Activated T-cell treated with anti-CD3 and anti-CD28 coated beads, Interleukin-2, amount 50 U/mL, for 72 hours (primary cell): ENCODE measurements at places on chromosomes 7 and 10. TPM values are rescaled to one million over a fixed set of nuclear protein-coding genes. Genes with fewer than 3 reads are reported as not detected.

GRCh38 chr10:54854843-54855242 is 53.8 kb upstream of the PCDH15 start:
- no peak for DNase-seq
- no peaks in the 10 kb centered on the region for H3K27me3 ChIP-seq
- H3K4me1 ChIP-seq = no peaks in the 10 kb centered on the region
- no peak overlapping the region for H3K4me3 ChIP-seq
- H3K27ac ChIP-seq = no peak overlapping the region

DNA sequence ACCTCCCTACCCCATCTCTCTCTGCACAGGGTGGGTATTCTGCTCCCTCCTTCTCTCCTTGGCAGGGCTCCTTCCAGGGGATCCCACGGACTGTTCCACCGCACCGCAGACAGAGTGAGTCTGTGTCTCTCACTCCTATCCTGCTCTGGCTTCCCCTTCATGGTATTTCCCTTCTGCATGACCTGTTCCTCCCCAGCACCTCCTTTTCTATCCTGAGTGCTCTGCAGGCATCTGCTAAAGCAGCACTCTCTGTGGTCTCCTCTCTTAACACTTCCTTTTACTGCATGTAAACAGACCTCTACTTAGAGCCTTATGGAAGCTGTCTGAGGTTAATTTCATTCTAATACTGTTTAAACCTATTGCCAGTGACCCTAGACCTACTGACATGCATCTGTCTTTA is 171.5 kb downstream of the CCSER2 start:
- no peak overlapping the region for H3K27ac ChIP-seq
- H3K4me3 ChIP-seq = no peak overlapping the region
- H3K36me3 ChIP-seq = peaks cover 3% of the 10 kb centered on the region
- H3K4me1 ChIP-seq = peaks cover 6% of the 10 kb centered on the region
- DNase-seq = no peak

EPO gene
- 0.19 TPM for total RNA-seq

DNA sequence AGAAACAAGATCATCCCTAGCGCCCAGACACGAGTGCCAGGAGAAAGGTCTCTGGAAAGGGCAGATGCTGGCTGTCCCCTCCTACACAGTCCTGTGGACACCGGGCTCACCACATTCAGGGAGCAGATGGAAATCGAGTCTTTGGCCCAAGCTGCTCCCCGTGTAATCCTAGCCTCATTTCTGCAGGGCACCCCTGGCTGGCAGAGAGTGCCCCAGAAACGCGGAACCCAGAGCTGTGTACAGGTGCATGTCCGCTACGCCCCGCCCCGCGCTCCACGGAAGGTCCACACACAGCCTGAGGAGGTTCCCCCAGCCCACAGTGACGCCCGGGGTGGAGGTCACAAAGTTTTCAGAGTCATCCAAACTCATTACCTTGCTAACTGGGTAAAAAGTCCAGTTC is 202.8 kb downstream of the MAD1L1 start:
- peaks cover 36% of the 10 kb centered on the region for H3K36me3 ChIP-seq
- no peak for DNase-seq
- H3K27me3 ChIP-seq = no peaks in the 10 kb centered on the region
- H3K27ac ChIP-seq = no peak overlapping the region
- H3K4me3 ChIP-seq = no peak overlapping the region

- peaks cover 22% of the 10 kb centered on the region for H3K27me3 ChIP-seq
- no peak for DNase-seq
- no peaks in the 10 kb centered on the region for H3K4me1 ChIP-seq
Observed at GRCh38 chr7:95915731-95916130, 143.4 kb downstream of the DYNC1I1 start.

GRCh38 chr7:143360788-143361551 is 1.5 kb downstream of the FAM131B start:
- peaks cover 4% of the 10 kb centered on the region for H3K36me3 ChIP-seq
- H3K4me3 ChIP-seq = peak overlapping the region; percentile 60
- peaks cover 45% of the 10 kb centered on the region for H3K27me3 ChIP-seq
- DNase-seq = no peak
- peaks cover 13% of the 10 kb centered on the region for H3K4me1 ChIP-seq

- H3K4me3 ChIP-seq = no peak overlapping the region
- H3K36me3 ChIP-seq = peaks cover 12% of the 10 kb centered on the region
- DNase-seq = no peak
- H3K4me1 ChIP-seq = peaks cover 21% of the 10 kb centered on the region
- no peaks in the 10 kb centered on the region for H3K27me3 ChIP-seq
Observed at GRCh38 chr10:128054163-128054970, 71.9 kb downstream of the MKI67 start.

DNA sequence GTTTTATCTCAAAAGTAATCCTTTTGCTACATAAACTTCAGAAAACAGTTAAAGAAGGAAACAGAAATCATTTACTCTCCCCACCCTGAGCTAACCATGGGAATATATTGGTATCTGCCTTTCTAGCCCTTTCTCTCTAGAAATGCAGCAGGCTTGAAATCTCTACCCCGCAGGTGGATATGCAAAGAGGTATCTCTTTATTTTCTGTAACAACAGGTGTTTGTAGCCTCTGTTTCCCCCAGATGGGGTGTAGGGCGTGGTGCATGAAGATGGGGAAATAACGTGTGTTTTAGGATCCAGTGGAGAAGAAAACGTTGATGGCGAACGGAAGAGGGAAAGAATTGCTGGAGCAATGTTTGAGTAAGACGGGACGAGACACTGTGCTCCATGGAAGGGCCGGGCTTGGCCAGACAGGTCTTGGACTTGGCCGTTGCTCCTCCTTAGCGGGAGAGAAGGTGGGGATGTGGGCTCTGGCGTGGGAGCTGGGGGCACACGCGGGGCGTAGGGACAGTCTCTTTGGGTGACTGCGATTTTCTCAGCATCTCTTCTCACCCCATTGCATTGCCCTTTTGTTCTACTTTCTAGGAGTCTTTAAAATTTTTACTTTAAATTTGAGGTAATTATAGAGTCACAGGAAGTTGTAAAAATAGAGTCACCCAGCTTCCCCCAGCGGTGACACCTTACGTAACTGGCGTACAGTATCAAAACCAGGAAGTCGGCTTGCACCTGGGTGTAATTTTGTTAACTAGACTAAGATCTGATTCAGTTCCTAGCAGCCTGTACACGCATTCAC is 82.9 kb downstream of the ELFN1 start:
- no peaks in the 10 kb centered on the region for H3K36me3 ChIP-seq
- H3K4me1 ChIP-seq = no peaks in the 10 kb centered on the region
- H3K27me3 ChIP-seq = no peaks in the 10 kb centered on the region
- DNase-seq = no peak

TUBAL3 gene
- not detected for total RNA-seq

HOXA10 gene
- total RNA-seq = 0.26 TPM

PTF1A gene
- total RNA-seq = not detected

COL26A1 gene
- total RNA-seq = not detected

GRCh38 chr10:80517416-80518142 is 20.1 kb upstream of the SH2D4B start:
- peak overlapping the region; percentile 72 for H3K27ac ChIP-seq
- peaks cover 14% of the 10 kb centered on the region for H3K4me1 ChIP-seq
- H3K4me3 ChIP-seq = no peak overlapping the region
- DNase-seq = no peak

DNA sequence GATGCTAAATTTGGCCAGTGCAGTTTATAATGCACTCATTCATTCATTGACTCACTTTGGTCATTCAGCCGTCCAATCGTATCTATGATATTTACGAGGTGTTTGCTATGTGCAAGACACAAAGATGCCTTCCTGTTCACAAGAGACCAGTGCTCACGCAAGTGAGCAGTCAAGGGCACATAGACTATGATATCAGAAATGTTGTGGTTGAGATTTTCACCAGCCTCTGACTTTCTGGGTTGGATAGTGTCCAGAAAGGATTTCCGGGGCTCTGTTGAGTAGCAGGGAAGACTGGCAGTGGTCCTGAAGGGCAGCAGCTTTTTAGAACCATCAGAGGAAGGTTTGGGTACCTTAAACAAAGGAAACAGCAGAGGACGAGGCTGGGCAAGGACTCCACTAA is 191.8 kb downstream of the GALNT17 start:
- H3K27ac ChIP-seq = no peak overlapping the region
- peaks cover 1% of the 10 kb centered on the region for H3K36me3 ChIP-seq
- H3K4me1 ChIP-seq = no peaks in the 10 kb centered on the region
- no peak for DNase-seq
- no peak overlapping the region for H3K4me3 ChIP-seq

DNA sequence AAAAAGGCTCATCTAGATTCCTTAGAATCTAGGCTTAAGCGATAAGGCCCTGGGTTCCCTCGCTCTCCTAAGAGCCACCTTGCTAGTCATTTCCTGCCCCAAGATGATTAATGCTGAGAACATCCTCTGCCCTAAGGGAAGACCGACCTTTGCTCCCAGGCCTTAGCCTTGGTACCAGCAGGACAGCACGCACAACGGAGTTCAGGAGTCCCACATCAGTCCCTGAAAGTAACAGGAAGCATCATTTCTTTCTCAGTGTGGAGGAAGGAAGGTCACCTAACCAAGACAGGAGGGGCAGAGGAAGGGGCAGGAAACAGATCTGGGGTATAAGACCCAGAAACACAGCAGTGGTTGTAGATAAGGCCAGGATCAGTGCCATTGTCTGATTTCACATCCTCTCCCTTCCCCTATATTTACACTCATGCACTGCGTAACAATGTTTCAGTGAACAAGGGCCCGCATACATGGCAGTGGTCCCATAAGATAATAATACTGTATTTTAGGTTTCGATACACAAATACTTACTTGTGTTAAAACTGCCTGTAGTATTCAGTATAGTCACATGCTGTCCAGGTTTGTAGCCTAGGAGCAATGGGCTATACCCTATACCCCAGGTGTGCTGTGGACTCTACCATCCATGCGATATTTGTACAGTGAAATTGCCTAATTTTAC is 8.1 kb upstream of the FAM107B start:
- peaks cover 2% of the 10 kb centered on the region for H3K36me3 ChIP-seq
- H3K4me1 ChIP-seq = peaks cover 10% of the 10 kb centered on the region
- no peaks in the 10 kb centered on the region for H3K27me3 ChIP-seq
- DNase-seq = peak; percentile 5

DNA sequence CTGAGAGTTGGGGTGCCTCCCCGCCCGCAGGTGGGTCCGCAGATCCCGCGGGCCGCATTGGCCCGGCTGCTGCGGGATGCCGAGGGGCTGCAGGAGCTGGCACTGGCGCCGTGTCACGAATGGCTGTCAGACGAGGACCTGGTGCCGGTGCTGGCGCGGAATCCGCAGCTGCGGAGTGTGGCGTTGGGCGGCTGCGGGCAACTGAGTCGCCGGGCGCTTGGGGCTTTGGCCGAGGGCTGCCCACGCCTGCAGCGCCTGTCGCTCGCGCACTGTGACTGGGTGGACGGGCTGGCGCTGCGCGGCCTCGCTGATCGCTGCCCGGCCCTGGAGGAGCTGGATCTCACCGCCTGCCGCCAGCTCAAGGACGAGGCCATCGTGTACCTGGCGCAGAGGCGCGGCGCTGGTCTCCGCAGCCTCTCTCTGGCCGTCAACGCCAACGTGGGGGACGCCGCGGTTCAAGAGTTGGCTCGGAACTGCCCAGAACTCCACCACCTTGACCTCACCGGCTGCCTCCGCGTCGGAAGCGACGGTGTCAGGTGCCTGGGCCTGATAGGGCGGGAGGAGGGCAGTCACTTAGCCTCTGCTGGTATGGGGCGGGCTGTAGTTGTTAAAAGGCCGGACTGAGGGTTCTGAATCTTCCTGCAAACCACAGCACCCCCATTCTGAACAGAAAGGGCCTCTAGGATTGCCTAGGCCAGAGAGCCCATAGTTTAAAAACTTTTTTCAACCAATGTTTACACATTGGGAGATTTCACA is 1.3 kb downstream of the FBXL15 start:
- H3K27me3 ChIP-seq = peaks cover 24% of the 10 kb centered on the region
- peaks cover 2% of the 10 kb centered on the region for H3K36me3 ChIP-seq
- peak overlapping the region; percentile 27 for H3K27ac ChIP-seq
- H3K4me3 ChIP-seq = peak overlapping the region; percentile 99
- peaks cover 49% of the 10 kb centered on the region for H3K4me1 ChIP-seq
- peak; percentile 52 for DNase-seq

PNLIPRP1 gene
- not detected for total RNA-seq

DNA sequence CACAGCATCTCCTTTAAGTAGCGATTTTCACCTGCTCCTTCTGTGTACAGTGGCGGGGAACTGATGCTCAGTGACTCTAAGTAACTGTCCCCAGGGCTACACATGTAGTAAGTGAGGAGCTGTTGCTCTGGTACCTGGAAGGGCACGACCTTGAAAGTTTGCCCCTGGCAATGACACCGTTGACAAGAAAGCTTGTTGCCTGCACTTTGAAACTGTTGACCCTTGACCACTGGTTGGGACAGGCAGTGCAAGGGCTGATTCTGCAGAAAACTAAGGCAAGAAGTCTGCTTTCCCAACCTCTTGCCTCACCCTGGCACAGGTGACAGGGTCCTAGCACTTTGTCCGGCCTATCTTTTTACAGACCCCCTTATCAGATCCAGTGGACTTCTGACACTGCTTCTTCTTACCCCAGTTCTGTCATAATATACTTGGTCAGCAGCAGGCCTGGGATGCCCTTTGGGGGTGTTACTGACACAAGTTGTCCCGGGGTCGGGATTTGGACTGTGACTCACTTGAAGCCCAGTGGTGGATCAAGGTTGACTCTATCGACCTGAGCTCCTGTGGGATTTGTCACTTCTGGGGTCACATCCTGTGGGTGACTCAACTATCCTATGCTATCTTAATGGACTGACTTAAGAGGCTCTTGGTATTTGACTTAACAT is 5.8 kb downstream of the ACSL5 start:
- no peak overlapping the region for H3K4me3 ChIP-seq
- H3K4me1 ChIP-seq = peaks cover 92% of the 10 kb centered on the region
- DNase-seq = no peak
- H3K27ac ChIP-seq = peak overlapping the region; percentile 72
- H3K36me3 ChIP-seq = peaks cover 13% of the 10 kb centered on the region

DNA sequence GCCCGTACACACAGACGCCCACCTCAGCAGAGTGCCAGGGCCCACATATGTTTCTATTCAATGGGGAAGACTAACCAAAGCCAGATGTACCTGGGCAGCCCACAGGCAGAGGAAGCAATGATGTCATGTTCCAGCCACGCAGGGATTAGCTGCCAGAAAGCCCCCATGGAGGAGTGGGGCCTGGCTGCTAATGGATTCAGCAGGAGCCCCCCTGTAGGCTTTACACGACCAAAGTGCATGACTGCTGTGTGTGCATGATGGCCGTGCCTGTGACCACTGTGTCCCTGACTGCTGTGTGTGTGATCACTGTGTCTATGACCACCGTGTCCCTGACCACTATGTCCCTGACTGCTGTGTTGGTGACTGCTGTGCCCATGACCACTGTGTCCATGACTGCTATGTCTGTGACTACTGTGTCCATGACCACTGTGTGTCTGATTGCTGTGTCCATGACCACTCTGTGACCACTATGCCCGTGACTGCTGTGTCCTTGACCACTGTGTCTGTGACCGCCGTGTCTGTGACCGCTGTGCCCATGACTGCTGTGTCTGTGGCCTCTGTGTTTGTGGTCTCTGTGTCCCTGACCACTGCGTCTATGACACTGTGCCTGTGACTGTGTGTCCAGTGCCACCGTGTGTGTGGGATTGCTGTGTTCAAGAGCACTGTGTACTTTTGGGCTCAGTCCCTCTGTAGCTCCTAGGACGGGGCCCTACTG is 409.3 kb downstream of the RPS24 start:
- H3K27me3 ChIP-seq = no peaks in the 10 kb centered on the region
- H3K36me3 ChIP-seq = no peaks in the 10 kb centered on the region
- no peak for DNase-seq
- H3K4me3 ChIP-seq = no peak overlapping the region
- H3K4me1 ChIP-seq = no peaks in the 10 kb centered on the region
- H3K27ac ChIP-seq = no peak overlapping the region

GRCh38 chr7:25068502-25069213 is 56.4 kb downstream of the CYCS start:
- H3K36me3 ChIP-seq = no peaks in the 10 kb centered on the region
- H3K4me3 ChIP-seq = no peak overlapping the region
- peaks cover 12% of the 10 kb centered on the region for H3K4me1 ChIP-seq
- no peak overlapping the region for H3K27ac ChIP-seq
- no peak for DNase-seq
- H3K27me3 ChIP-seq = no peaks in the 10 kb centered on the region

BLOC1S2 gene
- total RNA-seq = 78.9 TPM

MYOF gene
- total RNA-seq = 32.4 TPM
